GF-D8 (cell line): ENCODE measurements at places on chromosomes 1 and 21.

GRCh38 chr1:156556354-156556753 lies 16.0 kb downstream of the IQGAP3 start:
- DNase-seq, result no peak

GRCh38 chr21:21238629-21239400 lies 240.6 kb downstream of the NCAM2 start:
- DNase-seq, result no peak

DNA sequence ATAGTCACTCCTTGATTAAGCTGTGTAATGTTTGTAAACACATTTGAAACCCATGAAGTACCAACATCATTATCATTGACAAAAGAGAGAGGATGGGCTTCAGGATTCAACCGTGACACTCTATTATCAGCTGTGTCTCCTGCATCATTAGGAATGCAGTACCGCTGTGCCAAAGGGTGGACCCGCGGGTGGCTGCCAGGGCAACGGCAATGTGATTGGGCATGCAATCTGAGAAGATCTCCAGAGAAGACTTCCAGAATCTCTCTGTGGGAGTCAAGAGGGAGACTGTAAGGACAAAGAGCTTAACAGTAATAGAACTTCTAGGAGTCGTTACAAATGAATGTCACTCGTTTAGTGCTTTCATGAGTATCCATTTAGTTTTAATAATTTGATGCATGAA lies 97.9 kb downstream of the USH2A start:
- DNase-seq, result no peak

- DNase-seq, result no peak
Observed at GRCh38 chr1:154859151-154859785, 10.8 kb downstream of the KCNN3 start.

GRCh38 chr1:83318366-83318765 lies 680.6 kb downstream of the TTLL7 start:
- DNase-seq, result no peak

- no peak for DNase-seq
Observed at GRCh38 chr1:235635938-235636662, 13.5 kb downstream of the GNG4 start.

DNA sequence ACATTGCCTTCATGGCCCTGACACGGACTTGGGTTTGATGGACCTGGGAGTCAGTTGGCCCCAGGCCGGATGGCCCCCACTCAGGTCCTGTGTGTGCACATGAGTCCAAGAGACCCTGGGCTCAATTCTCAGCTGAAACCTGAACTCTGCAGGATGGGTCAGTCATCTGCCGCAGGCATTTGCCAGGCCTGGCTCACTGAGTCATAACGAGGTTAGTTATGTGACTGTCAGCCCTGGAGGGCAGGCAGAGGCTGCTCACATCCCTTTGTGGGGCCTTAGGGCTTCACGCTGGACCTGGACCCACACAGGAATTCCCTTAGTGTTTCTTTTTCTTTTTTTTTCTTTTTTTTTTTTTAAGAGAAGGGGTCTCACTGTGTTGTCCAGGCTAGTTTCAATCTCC lies 46.5 kb downstream of the PSMG1 start:
- DNase-seq, result no peak
